ENCODE measurements at places on chromosomes 2 and 18.

GRCh38 chr18:74873629-74874028 lies 276.0 kb downstream of the ZNF407 start:
- DNase-seq = no peak

GRCh38 chr2:144510294-144510991 lies 9.5 kb downstream of the ZEB2 start:
- peak; percentile 67 for DNase-seq

GRCh38 chr2:15605721-15606120 lies 14.1 kb downstream of the DDX1 start:
- no peak for DNase-seq

DNA sequence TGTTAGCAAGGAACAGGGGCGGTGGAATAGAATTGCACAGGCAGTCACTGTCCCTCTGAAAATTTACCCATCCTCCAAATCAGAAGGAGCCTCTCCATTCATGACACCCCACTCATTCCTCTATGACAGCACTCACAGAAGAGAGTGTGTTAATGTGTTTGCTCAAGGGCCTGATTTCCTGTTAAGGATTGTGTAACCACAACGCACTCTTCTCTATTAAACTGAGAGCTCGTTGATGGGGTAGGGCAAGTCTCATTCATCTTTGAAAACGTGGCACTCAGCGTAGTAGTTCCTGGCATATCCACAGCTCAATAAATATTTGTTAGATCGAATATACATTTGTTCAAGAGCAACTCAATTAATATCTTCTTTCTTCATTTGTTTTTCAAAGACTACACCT lies 106.4 kb downstream of the VAPA start:
- no peak for DNase-seq

DNA sequence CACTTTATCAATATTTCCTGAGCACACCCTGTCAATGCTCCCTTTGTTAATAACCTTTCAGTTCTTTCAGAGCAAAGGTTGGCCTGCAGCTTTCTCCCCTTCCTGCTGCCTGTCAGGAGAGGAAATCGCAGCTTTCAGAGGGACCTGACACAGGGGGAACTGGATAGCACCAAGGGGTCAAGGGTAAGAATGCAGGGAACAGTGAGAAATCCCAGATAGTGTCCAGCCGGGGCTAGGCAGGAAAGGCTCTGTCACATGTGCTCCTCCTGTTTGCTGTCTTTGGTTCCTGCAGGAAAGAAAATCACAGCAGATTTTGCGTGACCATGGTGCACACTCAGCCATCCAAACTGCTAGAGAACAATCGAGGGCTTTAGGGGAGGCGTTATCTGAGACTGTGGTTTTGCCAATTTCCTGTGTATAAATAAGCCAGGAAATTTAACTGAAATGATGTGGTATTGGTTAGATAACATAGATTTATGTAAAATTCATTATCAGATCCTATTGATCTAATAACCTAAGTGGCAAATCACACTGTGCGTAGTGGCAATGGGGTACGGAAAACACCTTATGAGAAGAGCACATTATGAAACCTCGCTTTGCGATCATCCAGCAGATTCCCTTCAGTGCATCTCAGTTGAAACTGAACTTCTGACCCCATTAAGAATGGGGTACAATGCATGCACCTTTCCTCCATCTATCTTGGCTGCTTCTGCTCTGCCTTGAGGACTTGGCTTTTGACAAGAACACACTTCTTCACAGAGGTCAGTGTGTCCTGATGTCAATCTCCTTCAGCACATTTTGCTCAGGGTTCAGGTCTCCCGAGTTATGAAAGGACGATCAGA lies 178.0 kb downstream of the ICOS start:
- DNase-seq = no peak

DNA sequence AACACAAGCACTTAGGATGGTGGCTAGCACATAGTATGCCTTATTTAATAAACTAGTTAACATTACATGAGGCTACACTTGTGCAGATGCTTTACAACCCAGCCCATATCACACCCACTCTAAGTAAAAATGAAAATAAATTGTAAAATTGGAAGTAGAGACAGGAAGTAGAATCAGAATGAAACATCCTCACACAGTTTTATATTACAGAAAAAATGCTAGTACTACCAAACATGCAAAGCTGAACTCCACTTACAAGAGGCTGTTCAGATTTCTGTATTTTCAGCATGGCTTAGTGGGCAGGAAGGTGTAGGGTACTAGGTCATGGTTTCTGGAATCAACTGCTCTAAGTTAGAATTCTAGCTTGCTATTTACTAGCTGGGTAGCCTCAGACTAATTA lies 18.2 kb upstream of the CRIM1 start:
- DNase-seq = no peak

- no peak for DNase-seq
These were observed 17.7 kb upstream of the SP3 start for GRCh38 chr2:173982918-173983317.

DNA sequence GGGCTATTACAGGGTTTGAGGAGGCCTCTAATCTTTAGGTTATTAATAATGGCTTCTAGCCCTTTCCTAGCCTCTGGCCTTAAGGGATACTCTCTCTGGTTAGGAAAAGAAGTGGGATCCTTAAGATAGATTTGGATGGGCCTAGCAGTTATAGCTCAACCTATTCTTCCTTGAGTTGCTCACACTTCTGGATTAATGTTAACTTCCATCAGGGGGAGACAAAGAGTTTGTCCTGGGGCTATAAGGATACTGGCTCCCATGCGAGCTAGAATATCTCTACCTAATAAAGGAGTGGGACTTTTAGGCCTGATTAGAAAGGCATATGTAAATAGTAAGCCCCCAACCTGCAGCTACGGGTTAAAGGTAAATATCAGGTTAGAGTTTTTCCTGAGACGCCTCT lies 14.3 kb upstream of the PTH2R start:
- DNase-seq = peak; percentile 19

DNA sequence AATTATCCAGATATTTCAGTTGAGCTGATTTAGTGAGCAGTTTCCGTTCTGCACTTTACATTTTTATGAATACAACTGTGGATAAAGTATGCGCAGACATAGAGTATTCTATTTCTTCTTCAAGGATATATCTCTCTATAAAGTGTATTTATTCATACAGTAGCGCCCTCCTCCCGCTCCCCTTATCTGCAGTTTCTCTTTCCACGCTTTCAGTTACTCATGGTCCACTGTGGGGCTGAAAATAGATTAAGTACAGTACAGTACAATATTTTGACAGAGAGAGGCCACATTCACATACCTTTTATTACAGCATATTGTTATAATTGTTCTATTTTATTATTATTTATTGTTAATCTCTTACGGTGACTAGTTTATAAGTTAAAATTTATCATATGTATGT lies 19.7 kb upstream of the FHL2 start:
- no peak for DNase-seq

GRCh38 chr2:148680462-148680861 lies 35.9 kb downstream of the EPC2 start:
- DNase-seq = no peak

GRCh38 chr2:96225016-96225533 lies 16.4 kb upstream of the STARD7 start:
- DNase-seq = peak; percentile 69

- DNase-seq = no peak
These were observed 32.3 kb downstream of the SCTR start for GRCh38 chr2:119491776-119492525.

DNA sequence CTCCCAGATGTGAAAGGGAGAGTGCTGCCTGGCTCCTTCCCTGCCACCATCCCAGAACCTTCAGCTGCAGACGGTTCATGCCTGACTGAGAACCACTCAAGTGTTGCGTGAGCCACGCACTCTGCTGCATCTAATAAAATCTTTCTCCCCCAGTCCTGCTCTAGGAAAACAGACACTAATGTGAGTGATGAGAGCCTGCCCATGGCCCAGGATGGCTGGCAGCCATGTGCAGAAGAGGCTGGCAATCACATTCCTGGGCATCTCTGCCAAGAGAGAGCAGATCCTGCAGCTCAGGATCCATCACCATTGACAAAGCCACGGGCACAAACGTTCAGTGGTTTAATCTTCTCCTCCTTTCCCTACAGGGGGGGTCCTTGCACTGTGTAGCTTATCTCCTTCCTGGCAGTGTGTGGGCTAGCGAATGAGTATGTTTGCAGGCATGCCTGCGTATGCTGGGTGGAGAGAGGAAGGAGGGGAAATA lies 477.5 kb downstream of the SLC4A3 start:
- peak; percentile 33 for DNase-seq

- no peak for DNase-seq
These were observed 16.4 kb downstream of the TCF23 start for GRCh38 chr2:27164960-27165763.

GRCh38 chr2:235900631-235901030 lies 267.6 kb downstream of the GBX2 start:
- DNase-seq = no peak

- no peak for DNase-seq
These were observed 71.6 kb upstream of the CHRNA1 start for GRCh38 chr2:174835797-174836255.

DNA sequence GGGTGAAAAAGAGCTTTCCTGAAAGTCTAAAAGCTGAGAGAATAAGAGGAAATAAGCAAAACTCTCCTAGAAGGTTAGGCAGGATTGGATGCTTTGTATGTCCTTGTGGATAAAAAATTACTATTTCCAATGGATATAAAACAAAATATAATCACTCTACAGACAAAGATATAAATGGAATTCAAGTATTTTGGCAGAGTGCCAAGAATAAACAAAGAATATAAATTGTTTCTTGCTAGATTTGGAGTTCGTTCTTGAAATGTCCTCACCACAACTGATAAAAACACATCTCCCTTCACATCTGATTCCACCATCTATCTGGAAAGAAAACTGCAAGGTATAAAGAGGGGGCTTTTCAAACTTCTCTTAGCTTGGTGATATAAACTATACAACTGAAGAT lies 13.3 kb downstream of the SULT1C3 start:
- DNase-seq = no peak

DNA sequence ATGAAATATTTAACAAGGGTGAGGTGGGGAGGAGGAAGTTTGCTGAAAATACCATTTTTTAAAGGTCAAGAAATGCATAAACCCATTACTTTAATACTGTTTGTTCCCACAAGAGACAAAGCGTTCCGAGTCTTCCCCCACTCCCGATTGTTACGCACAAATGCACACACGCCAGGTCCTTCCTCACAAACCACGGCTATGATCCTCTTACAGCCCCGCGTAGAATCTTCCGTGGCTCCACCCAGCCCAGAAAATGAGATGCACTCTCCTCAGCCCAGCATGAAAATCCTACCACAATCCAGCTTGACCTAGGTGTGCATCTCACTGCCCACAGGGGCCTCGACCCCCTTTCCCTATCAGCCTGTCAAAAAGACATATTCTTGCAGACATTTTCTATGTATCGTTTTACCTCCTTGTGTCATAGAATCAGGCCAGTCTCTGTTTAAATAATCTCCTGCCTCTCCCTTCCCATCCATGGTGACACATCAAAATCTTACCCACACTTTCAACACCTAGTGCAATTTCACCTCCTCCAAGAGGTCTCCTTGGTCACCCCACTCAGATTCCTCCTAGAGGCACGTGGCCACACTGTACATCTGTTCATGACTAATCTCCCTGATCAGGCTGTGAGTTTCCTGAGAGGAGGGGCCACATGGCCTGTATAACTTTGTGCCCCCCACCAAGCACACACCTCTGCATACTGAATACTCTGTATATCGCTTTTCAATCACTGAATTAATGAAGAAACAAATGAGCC lies 491.0 kb upstream of the KLHL29 start:
- no peak for DNase-seq

- DNase-seq = peak; percentile 36
These were observed 856 bp downstream of the TIA1 start for GRCh38 chr2:70247364-70248180.

Data from NAMALWA (cell line).